ENCODE measurements at places on chromosomes 6 and 20. TPM values are rescaled to one million over a fixed set of nuclear protein-coding genes. Genes with fewer than 3 reads are reported as not detected.

HLA-DPA1 gene
- 171 TPM for total RNA-seq

NRM gene
- total RNA-seq, result 6.4 TPM

DNA sequence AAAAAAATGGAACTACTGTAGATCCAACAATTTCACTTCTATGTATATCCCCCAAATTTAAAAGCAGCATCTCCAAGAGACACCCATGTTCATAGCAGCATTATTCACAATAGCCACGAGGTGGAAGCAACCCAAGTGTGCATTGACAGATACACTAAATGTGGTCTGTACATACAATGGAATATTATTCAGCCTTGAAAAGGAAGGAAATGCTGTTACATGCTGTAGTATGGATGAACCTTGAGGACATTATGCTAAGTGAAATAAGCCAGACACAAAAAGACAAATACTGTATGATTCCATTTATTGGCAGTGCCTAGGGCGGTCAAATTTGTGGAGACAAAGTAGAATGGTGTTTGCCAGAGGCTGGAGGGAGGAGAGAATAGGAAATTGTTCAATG, 34.2 kb downstream of the CAP2 start:
- DNase-seq, result no peak

- DNase-seq, result no peak
These were observed 189.0 kb upstream of the CDYL start for GRCh38 chr6:4587171-4587570.

- peak; percentile 5 for DNase-seq
These were observed 655.0 kb upstream of the HS3ST5 start for GRCh38 chr6:114997813-114998292.

DNA sequence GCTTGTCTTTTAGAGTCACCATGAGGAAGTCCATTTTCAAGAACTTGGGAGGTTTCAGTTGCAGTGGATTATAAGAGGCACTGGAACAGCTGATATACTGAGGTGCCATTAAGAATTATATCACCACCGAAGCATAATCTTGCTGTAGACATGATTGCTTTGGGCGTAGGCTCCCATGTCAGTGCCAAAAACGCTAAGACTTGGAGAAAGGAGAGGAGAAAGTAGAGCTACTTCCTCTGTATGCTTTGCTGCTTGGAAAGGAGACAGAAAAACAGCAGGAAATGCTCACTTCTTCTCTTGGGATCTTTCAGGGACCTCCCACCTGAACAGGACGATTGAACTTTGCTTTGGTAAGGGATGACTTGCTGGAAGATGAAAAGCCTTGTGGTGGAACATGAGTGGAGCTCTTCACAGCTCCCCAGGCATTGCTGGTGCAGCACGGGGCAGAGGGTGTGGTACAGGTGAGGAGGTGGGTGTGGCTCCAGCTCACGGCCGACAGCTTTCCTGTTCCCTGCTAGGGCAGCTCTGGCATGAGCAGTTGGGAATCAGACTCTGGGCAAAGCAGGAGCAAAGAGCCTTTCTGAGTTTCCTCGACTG, 190.4 kb upstream of the JAG1 start:
- DNase-seq, result peak; percentile 75

- no peak for DNase-seq
These were observed 1.8 kb downstream of the SCP2D1 start for GRCh38 chr20:18815194-18815942.

DNA sequence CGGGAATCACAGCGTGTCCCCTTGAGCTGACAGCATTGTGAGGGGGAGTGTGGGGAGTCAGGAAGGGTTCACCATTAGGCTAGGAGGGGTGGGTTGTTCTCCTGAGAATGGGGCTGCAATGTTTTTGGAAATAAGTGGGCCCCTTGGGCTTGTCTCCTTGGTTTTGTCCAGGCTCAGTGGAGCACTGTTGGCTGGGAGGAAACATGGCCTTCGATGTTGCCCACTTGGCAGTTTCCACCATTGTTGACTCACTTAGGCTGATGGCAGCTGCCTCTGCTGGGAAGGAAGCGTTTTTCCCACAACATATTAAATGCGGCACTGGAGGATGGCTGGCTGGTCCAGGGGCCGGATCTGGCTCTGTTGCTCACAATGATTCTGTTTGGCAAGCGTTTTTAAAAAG, 512.1 kb downstream of the QKI start:
- DNase-seq, result no peak
